ENCODE measurements at places on chromosomes 1 and 21.

DNA sequence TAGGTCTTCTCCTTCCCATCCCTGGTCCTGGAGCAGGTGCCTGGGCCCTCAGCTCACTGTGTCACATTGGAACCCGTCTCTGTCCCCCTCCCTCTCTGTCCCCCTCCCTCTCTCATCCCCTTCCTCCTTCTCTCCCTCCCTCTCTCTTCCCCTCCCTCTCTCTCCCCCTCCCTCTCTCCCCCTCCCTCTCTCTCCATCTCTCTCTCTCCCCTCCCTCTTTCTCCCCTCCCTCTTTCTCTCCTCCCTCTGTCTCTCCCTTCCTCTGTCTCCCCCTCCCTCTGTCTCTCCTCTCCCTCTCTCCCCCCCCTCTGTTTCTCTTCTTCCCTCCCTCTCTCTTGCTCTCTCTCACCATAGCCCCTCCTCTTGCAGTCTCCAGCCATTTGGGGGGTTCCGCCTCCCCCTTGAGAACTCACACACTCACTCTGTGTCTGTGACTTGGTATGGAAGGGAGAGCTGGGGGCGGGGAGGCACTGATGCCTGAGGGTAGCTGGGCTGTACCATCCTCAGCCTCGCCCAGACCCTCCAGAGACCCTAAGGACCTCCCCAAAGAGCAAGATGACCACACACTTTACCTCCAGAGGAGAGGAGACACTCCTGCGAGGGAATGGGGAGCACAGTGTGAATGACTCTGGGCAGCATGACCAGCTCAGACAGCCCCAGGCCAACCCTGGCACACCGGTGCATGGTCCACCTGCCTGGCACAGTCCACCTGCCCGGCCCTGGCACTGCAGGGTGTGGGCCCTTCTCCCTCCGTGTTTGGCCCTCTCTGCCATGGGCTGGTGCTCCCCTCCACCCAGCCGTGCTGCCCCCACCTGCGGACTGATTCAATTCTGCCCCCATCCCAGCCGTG, 102.8 kb upstream of the ARHGEF16 start:
- no peaks in the 10 kb centered on the region for H3K36me3 ChIP-seq
- H3K27me3 ChIP-seq, result no peaks in the 10 kb centered on the region
- peaks cover 76% of the 10 kb centered on the region for H3K4me1 ChIP-seq
- peak overlapping the region; percentile 1 for H3K4me3 ChIP-seq

- no peak overlapping the region for H3K27ac ChIP-seq
These were observed 185.2 kb downstream of the FAF1 start for GRCh38 chr1:50774759-50775351.

GRCh38 chr1:202642212-202642611, 68.0 kb downstream of the SYT2 start:
- H3K4me3 ChIP-seq, result no peak overlapping the region
- no peaks in the 10 kb centered on the region for H3K36me3 ChIP-seq
- peaks cover 20% of the 10 kb centered on the region for H3K4me1 ChIP-seq
- H3K27ac ChIP-seq, result no peak overlapping the region
- no peak for DNase-seq

- H3K27me3 ChIP-seq, result no peaks in the 10 kb centered on the region
- H3K27ac ChIP-seq, result no peak overlapping the region
- DNase-seq, result no peak
- H3K4me1 ChIP-seq, result no peaks in the 10 kb centered on the region
- peaks cover 63% of the 10 kb centered on the region for H3K36me3 ChIP-seq
- no peak overlapping the region for H3K4me3 ChIP-seq
These were observed 32.5 kb upstream of the ASPM start for GRCh38 chr1:197178998-197179397.

DNA sequence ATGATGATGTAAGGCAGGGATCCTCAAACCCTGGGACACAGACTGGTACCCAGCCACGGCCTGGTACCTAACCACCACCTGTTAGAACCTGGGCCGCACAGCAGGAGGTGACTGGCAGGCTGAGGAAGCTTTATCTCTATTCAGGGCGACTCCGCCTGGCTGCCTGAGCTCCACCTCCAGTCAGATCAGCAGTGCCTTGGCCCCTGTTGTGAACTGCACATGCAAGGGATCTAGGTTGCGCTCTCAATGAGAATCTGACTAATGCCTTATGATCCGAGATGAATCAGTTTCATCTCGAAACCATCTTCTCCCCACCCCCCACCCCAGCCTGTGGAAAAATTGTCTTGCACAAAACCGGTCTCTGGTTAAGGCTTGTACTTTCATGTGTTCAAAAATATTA, 4.2 kb downstream of the RNPC3 start:
- H3K36me3 ChIP-seq, result no peaks in the 10 kb centered on the region
- H3K4me3 ChIP-seq, result no peak overlapping the region
- DNase-seq, result no peak
- no peak overlapping the region for H3K27ac ChIP-seq
- peaks cover 18% of the 10 kb centered on the region for H3K4me1 ChIP-seq
- no peaks in the 10 kb centered on the region for H3K27me3 ChIP-seq
